Right ventricle myocardium inferior (tissue), 1 donor: ENCODE measurements at places on chromosomes 5 and 9. TPM values are rescaled to one million over a fixed set of nuclear protein-coding genes. Genes with fewer than 3 reads are reported as not detected.

ATOSB gene
- total RNA-seq: 15.5 TPM

GRCh38 chr5:95924720-95925377 lies 36.8 kb downstream of the ELL2 start:
- DNase-seq: no peak

DNA sequence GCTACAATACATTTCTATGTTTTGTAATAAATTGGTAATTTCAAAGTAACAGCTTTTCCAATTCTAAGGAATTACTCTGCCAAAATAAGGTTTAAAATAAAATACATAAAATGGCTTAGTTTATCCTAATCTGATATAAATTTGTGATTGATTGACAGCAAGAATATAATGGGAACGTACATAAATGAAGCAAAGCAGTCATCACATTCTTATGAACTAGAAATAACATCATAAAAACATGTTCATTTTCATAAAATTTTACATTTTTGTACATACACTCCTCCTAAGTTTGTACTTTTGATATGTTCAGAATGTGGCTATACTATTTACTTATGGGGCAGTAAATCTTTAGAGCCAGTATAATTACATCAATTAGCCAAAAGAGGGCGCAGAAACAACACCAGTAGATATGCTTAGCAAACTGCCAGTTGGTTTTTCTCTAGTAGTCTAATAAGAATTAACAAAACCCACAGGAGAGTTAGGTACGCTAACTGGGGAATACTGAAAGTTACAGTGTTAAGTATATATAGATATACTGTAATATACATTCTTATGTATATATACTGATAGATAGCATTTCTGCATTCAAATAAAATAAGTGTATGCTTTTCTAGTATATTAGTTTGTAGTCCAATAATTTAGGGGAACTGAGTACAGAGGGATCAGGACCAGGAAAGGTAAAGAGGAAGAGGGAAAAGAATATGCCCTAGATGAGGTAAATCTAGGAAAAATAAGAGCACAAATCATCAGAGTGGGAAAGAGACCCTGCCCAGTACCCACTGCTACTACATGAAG lies 76.8 kb downstream of the ZDHHC21 start:
- DNase-seq: no peak

GRCh38 chr9:35732800-35733541 lies 505 bp downstream of the CREB3 start:
- DNase-seq: no peak

NME5 gene
- total RNA-seq: 3.9 TPM

OR1K1 gene
- not detected for total RNA-seq

SMIM27 gene
- total RNA-seq: 12.5 TPM

GRCh38 chr9:73007966-73008672 lies 55.3 kb upstream of the ALDH1A1 start:
- no peak for DNase-seq

DNA sequence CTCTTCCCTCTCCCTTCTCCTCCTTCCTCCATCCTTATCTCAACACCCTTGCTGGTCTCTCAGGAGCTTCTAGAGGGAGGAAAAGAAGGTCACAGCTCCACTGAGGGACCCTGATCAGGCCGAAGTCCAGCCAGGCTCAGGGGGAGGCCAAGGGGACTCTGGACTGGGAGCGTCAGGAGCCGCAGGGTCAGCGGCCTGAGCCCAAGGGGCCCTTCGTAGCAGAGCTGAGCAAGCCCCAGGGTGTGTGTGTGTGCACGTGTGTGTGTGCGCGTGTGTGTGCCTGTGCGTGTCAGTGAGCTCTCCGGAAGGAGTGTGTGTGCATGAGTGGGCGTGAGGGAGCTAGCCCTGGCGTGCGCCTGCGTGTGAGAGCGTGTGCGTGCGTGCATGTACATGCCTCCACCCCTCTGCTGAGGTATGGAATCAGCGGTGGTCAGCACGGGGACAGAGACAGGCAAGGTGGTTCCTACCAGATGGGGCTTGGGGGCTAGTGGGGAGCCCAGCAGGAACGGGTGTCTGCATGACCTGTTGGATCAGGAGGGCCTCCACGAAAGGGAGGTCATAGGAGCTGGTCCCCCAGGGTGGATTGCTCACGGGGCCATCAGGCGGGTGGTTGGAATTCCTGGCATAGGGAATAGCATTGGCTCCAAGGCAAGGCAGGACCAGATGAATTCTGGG lies 10.0 kb upstream of the AGPAT2 start:
- DNase-seq: no peak

SHROOM1 gene
- total RNA-seq: 5.0 TPM

TMEFF1 gene
- total RNA-seq: 0.14 TPM

DNA sequence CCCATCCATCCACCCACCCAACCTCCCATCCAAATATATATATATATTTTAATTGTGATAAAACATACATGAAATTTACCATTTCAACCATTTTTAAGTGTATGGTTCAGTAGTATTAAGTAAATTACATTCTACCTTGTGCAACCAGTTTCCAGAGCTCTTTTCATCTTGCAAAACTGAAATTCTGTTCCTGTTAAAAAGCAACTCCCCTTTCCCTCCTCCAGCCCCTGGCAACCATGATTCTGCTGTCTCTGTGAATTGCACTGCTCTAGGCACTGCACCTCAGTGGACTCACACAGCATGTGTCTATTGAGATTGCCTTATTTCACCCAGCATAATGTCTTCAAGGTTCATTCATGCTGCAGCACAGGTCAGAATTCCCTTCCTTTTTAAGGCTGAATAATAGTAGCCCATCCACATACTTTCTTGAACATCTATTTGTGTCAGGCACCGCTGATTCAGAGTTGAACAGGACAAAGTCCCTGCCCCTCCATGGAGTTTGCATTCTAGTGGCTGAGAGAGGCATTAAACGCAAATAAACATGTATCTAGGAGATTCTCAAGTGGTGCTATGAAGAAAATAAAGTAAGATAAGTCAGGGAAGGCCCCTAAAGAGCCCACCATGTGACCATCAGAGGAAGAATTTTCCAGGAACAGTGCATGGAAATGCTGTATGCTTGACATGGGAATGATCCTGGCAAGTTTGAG lies 24.0 kb downstream of the CSF1R start:
- DNase-seq: no peak

EPB41L4A gene
- total RNA-seq: 21.5 TPM

GRCh38 chr5:73519531-73520283 lies 21.5 kb downstream of the BTF3 start:
- DNase-seq: no peak

DNA sequence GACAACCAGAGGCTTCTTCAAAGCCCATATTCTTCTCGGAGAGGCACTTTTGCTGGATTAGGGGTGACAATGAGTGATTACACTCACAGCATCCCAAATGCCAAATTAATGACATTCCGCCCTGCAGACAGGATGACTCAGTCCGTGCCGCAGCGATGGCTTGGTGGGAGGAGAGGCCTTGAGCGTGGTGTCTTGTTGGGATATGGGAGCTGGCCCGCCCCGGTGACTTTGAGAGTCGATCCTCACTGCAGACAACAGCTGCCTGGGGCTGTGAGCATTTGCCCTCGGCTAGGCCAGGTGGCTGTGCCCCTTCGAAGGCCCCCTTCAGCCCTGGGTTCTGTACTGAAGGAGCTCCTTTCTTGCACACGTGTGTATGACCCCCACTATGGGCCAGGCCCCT lies 29.8 kb downstream of the OLFM1 start:
- no peak for DNase-seq

- DNase-seq: no peak
Measured at GRCh38 chr5:16871746-16872339, 64.2 kb downstream of the MYO10 start.

SLC25A2 gene
- total RNA-seq: not detected

PRDM9 gene
- total RNA-seq: not detected

DNA sequence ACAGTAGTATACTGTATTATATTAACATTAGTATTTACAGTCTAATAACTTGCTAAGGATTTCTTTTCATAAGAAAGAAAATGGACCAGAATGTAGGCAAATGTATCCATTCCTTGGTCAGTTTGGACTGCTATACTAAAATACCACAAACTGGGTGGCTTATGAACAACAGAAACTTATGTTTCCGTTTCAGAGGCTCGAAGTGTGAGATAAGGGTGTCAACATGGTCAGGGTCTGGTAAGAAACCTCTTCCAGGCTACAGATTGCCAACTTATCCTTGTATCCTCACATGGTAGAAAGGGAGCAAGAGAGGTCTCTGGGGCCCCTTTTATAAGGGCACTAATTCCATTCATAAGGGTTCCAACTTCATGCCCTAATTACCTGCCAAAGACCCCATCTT lies 9.2 kb upstream of the ESM1 start:
- DNase-seq: no peak

DNA sequence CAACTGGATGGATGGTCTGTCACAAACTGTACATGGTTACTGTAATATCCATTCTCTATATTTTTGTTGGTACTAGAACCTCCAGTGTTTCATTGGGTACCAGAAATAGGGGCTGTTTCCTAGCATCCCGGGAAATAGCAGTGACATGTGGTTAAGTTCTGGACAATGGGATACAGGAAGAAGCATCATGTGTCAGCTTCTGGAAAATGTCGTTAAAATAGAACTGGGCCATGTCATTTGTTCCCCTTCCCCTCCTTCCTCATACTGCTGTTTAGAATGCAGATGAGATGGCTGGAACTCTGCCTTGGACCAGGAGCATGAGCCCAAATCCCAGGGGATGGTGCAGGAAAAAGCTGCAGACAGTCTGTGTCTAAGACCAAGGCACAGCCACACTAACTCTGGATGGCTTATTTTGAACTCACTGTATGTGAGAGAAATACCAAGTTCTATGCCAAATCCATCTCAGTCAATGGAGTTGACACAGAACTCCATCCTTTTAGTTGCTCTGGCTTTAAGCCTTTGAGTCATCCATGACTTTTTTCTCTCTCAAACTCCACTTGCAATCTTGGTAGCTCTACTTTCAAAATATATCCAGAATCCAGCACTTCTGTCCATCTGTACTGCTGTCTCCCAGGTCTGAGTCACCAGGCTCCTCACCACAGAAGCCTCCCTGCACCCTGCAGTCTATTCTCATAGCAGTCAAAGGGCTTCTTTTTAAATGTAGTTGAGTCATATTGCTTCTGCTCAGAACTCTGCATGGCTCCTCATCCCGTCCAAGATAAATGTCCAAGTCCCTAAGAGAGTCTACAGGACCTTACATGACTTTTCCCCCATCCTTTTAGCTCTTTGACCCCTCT lies 184.2 kb downstream of the NSG2 start:
- DNase-seq: no peak

GRCh38 chr9:97900103-97900737 lies 22.1 kb downstream of the TRMO start:
- DNase-seq: no peak

DNA sequence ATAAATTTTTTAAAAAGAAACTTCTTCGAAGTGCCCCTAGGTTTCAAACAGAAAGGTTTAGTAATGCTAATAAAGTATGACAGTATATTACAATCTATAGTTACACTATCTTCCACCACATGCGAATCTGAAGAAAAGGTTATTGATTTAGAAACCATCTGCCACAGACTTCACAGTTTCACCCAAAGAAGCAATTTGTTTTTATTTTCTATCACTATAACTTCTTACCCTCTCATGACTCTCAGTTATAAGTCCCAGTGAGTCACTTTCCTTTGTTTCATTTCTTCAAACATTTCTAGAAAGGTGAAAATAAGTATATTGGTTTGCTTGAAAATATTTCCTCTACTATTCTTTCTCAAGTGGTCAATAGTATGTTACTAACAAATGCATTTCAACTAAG lies 93.6 kb downstream of the MCTP1 start:
- no peak for DNase-seq
